ENCODE measurements at places on chromosomes 5 and 9.

GRCh38 chr5:64347309-64347708 is 158.5 kb upstream of the RGS7BP start:
- no peak for DNase-seq

DNA sequence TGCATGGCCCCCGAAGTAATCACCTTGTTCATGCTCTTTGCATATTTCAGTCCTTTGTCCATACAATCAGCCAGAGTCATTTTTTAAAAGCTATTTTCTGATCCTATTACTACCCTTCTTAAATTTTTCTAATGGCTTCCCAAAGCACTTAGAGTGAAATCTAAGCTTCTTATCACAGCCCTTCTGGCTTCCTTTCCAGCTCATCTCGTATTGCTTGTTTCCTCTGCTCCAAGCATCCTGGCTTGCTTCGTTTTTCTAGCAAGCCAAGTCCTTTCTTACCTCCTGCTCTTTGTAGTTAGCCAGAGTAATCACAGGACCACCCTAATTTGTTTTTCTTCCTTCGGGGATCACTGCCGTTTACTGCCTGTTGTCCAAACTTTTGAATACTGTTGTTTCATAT is 453.3 kb downstream of the KIF4B start:
- DNase-seq = no peak

- no peak for DNase-seq
Observed at GRCh38 chr9:101341958-101342357, 42.8 kb downstream of the BAAT start.

DNA sequence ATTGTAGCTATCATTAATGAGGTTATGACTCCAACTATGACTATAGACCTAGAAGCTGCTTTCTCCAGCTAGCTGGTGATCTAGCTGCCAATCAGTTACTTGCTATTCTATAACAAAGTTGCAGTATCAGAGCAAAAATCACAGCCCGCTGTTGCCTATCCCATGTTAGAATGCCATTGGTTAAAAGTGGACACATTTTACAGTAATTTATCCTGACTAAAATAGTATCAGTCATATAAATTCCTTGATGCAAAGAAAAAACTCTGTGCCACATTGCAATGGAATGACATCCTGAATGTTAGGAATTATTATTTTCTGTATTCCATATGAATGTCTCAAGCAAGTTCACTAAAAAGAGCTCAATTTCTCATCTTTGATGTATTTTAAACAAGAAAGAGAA is 626.5 kb downstream of the PDE4D start:
- no peak for DNase-seq

GRCh38 chr5:15383469-15383868 is 116.5 kb upstream of the FBXL7 start:
- no peak for DNase-seq

DNA sequence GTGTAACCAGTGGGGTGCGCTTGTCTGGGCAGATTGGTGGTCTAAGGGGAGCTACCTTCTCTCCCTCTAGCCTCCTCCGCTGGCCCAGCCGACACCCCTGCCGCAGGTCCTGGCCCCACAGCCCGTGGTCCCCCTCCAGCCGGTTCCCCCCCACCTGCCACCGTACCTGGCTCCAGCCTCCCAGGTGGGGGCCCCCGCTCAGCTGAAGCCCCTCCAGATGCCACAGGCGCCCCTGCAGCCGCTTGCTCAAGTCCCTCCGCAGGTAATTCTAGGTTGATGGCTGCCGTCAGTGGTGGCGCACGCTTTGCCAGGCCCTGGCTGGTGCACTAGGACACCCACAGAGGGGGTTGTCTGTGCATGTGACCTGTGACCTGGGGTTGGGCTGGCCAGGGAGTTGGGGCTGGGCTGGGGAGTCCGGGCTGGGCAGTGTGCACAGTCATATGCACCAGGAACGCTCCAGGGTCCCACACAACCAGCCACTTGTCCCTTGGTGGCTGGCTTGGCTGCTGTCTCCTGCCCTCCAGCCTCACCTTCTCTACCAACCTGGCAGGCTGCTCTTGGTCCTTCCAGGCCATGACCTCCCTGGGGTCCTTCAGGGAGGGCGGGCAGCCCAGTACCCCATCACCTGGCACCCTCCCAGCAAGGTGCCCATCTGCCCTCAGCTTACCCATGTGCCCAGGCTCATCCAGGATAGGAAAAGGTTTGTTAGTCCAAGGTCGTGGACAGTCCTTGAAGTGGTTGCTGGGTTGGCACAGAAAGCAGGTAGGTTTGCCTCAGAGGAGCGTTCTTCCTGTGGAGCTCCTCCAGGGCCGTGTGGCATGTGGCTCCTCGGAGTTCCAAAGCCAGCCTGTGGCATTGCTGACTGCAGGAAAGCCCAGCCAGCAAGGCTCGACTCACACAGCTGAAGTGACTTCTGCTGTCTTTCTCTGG is 73.2 kb downstream of the WNK2 start:
- no peak for DNase-seq

GRCh38 chr9:117552811-117553210 is 138.0 kb upstream of the ASTN2 start:
- DNase-seq = no peak

DNA sequence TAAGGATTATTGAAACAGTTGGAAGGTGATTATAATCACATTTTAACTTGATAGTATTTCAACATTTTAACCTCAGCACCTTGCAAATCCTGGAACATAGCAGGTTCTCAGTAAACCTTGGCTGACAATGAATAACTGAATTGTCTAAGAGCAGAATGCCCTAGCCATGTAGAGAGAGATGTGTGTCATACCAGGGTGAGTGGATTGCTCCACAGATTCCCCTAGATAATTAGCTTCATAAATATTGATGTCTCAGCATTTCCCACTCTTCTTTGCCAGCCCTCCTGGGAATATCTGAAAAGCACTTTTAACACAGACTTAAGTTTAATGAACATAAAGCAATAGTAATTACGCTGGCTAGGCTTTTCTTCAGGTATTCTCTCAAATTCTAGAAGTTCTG is 363.5 kb downstream of the MAN2A1 start:
- DNase-seq = no peak

GRCh38 chr9:33285502-33285901 is 4.8 kb upstream of the NFX1 start:
- DNase-seq = no peak

DNA sequence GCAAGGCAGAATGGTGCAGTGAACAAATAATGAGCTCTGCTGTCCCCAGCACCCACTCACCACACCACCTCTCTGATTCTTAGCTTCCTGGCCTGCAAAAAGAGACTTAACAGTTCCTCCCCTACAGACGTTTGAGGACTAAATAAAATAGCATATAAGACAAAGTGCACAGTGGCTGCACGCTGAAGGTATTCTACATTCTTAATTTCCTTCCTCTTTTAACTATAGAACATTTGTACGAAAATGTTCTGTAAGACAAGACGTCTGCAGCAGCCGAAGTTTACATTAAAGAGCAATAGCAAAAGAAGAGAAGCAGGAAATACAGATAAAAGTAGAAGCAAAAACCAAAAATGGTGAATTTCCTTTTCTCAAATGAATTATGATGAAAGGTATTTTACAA is 15.7 kb downstream of the FBN2 start:
- no peak for DNase-seq

DNA sequence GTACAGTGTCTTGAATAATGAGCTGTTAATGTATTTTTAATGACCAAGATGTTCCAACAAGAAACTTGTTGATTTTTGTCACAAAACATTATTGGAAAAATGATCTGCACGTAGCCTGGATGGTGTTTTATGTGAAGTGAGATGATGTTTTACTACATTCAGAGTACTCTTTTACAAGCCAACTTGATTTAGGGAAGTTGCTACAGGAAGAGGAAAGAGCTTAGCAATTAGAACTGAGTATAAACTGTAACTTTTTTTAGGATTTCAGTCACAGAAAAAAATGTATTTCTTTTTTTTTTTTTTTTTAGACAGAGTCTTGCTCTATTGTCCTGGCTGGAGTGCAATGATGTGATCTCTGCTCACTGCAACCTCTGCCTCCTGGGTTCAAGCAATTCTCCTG is 113.6 kb upstream of the ADRA1B start:
- DNase-seq = no peak

GRCh38 chr9:76605321-76605900 is 146.4 kb downstream of the GCNT1 start:
- no peak for DNase-seq

DNA sequence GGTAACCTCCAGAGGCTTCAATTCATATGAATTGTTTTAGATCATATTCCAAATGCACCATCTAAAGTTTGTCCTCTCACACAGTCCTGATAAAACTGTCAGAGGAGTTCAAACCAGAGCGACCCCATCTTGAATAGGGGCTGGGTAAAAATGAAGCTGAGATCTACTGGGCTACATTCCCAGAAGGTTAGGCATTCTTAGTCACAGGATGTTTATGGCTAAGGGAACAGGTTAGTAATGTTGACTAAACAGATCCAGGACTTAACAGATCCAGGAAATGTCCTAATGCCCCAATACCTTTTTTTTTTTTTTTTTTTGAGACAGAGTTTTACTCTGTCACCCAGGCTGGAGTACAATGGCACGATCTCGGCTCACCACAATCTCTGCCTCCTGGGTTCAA is 192.6 kb upstream of the PRDM9 start:
- DNase-seq = no peak

All from stimulated activated CD4-positive, alpha-beta T cell treated with anti-CD3 and anti-CD28 coated beads, TNF-alpha, amount 100 ng/mL, for 1 hour (primary cell).